Thoracic aorta (tissue), 2 donors: ENCODE measurements at places on chromosomes 11 and 22. TPM values are rescaled to one million over a fixed set of nuclear protein-coding genes. Genes with fewer than 3 reads are reported as not detected.

DNA sequence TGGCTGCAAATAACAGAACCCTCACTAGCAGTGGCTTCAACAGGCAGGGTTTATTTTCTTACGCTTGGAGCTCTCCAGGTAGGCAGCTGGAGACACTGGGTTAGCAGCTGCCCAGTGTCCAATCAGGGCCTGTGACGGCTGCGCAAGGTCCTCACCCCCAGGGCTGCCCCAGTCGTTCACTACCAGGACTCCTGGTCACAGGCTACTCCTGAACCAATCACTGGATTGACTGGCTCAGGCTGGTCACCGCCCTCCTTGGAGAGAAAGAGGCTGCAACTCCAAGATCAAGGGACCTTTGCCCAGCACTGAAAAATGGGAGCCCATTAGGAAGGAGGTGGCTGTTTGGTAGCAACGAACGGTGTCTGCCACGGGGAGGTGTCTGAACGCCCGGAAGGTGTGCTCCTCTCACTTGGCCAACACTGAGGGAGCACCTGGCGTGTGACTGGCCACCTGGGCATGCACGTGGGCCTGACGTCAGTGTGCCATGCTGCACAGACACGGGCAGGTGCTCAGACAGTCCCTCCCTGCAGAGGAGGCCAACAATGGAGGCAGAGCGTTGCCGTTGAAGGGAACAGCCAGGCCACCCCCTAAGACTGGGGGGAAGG lies 5.1 kb downstream of the ARSA start:
- DNase-seq = no peak

GRCh38 chr11:1340111-1340510 lies 30.7 kb upstream of the TOLLIP start:
- no peak for DNase-seq

GRCh38 chr22:28711820-28712777 lies 29.5 kb downstream of the CHEK2 start:
- no peak for DNase-seq

GRCh38 chr22:39498802-39499201 lies 3.3 kb upstream of the MIEF1 start:
- no peak for DNase-seq

DNA sequence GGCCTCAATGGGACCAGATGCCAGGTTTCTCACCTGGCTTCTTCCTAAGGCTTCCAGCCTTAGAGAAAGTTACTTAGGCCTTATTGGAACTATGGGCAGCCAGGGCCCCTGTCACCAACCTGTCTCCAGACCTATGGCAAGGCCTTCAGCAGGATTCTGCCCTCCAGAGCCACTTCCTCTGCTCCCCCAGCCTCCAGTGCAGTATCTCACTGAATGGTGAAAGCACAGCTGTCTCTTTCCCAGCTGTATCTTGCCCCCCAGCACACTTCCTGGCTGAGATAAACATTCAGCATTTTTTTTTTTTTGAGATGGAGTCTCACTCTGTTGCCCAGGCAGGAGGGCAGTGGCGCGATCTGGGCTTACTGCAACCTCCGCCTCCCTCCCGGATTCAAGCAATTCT lies 1.5 kb downstream of the SLC2A11 start:
- DNase-seq = no peak

DNA sequence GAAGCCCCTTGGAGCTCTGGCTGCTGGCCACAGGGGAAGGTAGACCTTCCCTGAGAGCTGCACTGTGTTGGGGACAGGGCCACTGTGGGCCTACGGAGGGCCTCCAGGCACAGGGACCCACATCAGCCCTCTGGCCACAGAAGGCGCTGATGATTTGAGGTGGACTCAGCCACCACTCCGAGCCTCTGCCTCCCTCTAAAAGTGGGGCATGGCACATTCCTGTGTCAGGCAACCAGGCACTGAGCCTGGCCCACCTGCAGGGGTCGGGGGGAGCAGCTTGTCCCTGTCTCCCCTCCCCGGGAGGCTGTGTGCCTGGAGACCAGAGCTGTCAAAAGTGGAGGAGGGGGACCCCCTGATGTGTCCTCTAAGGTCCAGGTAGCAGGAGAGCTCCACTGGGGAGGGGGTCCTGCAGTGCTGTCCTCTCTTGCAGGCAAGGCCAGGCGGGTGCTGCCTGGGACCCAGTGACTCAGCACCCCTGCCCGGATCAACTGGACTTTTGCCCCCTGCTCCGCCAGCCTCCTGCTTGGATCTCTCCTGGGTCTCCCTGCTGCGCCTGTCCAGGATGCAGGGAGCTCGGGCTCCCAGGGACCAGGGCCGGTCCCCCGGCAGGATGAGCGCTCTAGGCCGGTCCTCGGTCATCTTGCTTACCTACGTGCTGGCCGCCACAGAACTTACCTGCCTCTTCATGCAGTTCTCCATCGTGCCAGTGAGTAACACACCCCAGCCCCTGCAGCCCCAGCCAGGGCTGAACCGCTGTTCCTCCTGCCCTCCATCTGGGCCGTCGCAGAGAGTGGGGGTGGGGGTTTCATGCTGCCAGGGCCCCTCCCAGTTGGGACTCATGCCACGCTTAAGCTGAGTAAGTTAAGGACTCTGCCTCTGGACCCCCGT lies 17.5 kb upstream of the CDKN1C start:
- DNase-seq = no peak

- DNase-seq = no peak
These were observed 22.7 kb upstream of the P2RY2 start for GRCh38 chr11:73195191-73196007.

GRCh38 chr11:27174021-27174420 lies 133.4 kb downstream of the BBOX1 start:
- DNase-seq = no peak

DNA sequence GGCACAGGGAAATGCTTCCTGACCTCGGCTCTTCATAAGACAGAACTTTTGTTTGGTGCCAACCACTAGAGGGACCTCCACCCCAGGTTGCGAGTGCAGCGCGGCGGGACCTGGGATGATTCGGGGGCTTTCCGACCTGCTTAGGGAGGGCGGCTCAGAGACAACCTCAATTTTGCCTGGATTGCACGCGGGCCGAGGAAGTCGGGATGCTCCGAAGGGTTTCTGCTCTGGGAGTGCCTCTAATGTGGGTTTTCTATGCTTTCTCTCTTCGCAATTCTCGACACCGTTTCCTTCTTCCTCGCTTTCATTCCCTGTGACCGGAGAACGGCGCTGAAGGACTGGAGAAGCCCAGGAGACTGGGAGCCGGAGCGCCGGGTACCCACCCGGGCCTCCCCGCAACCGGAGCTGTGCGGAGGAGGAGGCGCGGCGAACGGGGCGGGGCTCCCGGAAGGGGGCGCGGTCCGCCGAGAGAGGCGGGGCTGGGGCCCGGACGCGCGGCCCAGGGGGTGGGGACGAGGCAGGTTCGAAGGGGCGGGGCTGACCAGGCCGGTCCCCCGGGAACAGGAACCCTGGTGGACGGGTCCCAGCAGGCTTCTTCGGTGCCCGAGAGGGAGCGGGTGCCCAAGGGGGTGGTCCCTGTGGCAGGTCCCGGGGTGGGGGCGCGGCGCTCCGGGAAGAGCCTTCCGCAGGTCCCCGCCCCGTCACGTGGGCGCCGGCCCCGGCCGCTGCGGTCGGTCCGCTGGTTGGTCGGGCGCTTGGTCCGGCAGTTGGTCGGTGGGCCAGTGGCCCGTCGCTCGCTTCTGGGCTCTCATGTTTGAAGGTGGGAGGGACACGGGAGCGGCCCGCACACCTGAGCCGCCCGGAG lies at the start of gene PPFIBP2:
TSS of gene PPFIBP2 (plus strand) at position 766 of the 865 bp plus-strand sequence. CDS start 35,477 bp downstream, outside the sequence.
- peak; percentile 27 for DNase-seq

- no peak for DNase-seq
These were observed 8.0 kb downstream of the DENND6B start for GRCh38 chr22:50318698-50319411.

GRCh38 chr11:68383976-68384501 lies 71.6 kb downstream of the LRP5 start:
- DNase-seq = peak; percentile 55

DNA sequence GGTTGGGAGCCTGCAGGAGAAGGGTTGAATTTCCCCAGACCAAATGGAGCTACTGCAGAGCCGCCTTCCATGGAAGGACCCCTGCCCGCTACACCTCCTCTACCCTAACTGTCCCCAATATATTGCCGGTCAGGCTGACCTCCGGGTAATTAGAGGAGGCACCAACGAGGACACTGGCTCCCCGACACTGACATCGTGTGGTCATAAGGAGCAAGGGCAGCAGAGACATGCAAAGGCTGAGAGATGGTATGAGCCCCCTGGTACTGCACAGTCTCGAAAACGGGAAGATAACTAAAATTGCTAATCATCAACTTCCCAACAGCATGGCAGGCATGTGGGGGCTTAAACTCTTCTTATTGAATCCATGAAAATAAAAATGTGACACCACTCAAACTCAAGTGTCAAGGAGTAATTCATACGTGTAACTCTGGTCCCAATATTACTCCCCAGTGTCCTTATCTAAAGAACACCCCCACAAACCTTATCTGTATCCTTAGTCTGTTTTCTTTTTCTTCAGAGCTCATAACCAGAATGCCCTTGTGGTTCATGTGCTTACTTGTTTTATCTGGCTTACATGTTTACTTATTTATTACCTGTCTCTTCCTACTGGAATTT lies 4.4 kb downstream of the CAVIN3 start:
- peak; percentile 26 for DNase-seq

- DNase-seq = no peak
These were observed 7.0 kb upstream of the L3MBTL2 start for GRCh38 chr22:41198027-41198580.

LMNTD2 gene
- total RNA-seq = 1.1 TPM

GAB2 gene
- 91.5 TPM for total RNA-seq

C1QTNF5 gene
- 98.2 TPM for total RNA-seq

GRCh38 chr11:13891911-13892310 lies 70.6 kb upstream of the SPON1 start:
- DNase-seq = no peak

KRTAP5-9 gene
- total RNA-seq = not detected

BTBD18 gene
- not detected for total RNA-seq

GLB1L3 gene
- not detected for total RNA-seq

MMP13 gene
- total RNA-seq = not detected

- no peak for DNase-seq
These were observed 242.2 kb upstream of the DDI1 start for GRCh38 chr11:103794262-103794661.

DNA sequence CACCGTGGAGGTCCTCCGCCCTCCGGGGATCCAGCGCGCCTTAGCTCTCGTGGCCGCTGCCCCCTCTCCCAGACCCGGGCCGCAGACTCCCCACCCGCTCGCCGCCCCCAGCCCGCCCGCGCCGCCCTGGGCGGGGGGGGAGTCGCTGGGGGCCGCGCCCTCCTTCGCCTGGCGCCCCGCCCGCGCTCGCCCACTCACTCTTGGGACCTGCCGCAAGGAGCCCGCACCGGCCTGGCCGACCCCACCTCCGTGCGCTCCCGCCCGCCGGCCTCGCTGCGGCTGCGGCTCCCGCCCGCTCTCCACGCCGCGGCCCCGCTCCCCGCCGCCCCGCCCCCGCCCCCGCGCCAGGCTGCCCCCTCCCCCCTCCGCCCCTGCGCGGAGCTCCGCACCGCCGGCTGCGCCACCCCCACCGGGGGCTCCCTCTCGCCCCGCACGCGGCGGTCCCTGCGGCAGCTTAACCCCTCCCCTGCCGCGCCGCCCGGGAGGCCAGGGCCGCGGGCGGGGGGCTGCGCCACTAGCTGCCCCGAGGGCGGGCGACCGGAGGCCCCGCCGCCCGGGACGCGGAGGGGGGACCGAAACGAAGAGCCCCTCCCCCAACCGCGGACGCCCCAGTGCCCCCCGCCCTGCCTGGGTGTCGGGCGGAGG lies 724 bp upstream of the RASGRP2 start:
- no peak for DNase-seq

TRIM48 gene
- not detected for total RNA-seq

DNA sequence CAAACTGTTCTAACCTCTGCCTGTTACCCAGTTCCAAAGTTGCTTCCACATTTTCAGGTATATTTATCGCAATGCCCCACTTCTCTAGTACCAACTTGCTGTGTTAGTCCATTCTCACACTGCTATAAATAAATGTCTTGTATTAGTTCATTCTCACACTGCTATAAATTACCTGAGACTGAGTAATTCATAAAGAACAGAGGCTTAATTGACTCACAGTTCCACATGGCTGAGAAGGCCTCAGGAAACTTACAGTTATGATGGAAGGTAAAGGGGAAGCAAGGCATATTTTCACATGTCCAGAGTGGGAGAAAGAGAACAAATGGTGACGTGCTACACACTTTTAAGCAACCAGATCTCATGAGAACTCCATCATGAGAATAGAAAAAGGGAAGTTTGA lies 130.4 kb upstream of the C11orf87 start:
- no peak for DNase-seq

MIOX gene
- not detected for total RNA-seq

PYGM gene
- total RNA-seq = 13.4 TPM

- no peak for DNase-seq
These were observed 5.5 kb downstream of the KIAA0930 start for GRCh38 chr22:45235101-45235777.

DNA sequence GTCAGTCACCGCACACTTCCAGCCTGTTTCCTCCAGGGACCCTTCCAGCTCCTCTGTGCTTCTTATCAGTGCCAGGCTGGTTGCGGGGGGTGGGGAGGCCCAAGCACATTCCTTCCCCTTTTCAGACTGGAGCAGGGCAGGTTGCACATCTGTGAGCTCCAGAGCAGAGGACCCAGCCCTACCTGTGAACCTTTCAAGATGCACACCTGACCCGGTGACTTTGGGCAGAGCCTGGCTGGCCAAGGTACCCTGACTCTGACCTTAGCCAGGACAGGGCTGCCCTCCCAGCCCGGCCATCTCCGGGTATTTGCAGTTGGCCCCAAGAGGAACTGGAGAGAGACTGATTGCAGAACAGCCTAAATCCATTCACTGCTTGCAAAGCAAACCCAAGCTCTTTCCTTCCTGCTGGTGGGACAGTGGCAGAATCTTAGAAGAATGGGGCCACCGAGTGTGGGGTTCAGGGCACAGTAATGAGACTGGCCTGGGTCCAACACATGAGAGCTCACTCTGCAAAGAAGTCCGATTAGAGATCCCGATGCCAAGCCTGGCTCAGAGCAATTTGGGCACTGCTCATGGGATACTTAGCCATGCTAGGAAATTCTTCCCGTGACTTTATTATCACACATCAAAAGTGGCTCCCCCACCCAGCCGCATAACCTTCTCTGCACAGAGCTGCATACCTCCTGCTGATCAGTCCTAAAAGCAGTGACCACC lies 64.7 kb upstream of the CCND1 start:
- DNase-seq = no peak

GRCh38 chr22:24801901-24802465 lies 4.0 kb upstream of the SGSM1 start:
- DNase-seq = no peak

GRCh38 chr11:18936002-18936673 lies 3.1 kb downstream of the MRGPRX1 start:
- DNase-seq = no peak

DNA sequence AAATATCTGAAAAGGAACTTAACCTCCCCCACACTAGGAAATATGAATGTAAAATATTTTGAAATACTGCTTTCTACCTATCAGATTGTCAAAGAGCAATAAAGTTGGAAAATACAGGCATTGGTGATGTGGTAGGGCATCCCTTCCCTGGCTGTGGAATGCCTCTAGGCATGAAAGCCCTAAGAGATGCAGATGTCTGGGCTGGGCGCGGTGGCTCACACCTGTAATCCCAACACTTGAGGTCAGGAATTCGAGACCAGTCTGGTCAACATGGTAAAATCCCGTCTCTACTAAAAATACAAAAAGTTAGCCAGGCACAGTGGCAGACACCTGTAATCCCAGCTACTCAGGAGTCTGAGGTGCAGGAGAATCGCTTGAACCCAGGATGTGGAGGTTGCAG lies 22.0 kb downstream of the ARAP1 start:
- DNase-seq = no peak

ADAMTS15 gene
- 14.1 TPM for total RNA-seq

KCNQ1 gene
- 4.4 TPM for total RNA-seq

SCO2 gene
- total RNA-seq = 3.5 TPM

APOL1 gene
- 40.1 TPM for total RNA-seq

GPR83 gene
- total RNA-seq = 0.27 TPM

CCDC87 gene
- 0.68 TPM for total RNA-seq

SYT9 gene
- total RNA-seq = not detected

FADD gene
- 19.5 TPM for total RNA-seq

THRSP gene
- total RNA-seq = not detected
